Hippocampal formation (tissue), 2 donors: ENCODE measurements at places on chromosomes 5 and 9.
A peak's percentile ranks its signal among the peaks of the same experiment; 100 is the strongest.

- no peak for DNase-seq
These were observed 124.8 kb upstream of the FAM120A start for GRCh38 chr9:93326654-93327053.

DNA sequence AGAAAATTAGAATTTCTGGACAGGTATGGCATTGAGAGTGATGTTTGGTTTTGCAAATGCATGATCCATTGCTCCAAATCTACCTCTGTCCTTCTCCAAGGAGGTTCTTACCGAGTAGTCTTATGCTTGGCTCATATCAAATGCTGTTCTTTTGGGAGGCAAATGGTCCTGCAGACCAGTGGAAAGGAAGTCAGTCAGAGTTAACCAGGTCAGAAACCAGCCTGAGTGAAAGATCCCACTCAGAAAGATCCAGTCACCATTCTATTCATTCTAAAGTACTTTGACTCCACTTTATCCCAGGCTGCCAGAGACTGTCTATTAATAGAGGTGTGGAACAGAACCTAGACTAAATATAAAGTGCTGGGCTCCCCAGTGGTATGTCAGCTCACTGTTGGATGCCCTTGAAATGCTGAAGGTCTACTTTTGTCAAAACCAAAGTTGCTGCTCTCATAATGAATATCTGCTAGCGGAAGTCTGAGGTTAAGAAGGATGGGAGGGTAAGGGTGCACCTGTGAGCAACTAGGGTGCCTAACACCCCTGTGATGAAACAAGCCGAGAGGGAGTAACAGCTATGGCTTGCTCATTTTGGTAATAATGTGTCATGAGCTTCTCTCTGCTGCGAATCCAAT is 302.2 kb downstream of the ZNF608 start:
- no peak for DNase-seq

- no peak for DNase-seq
These were observed 23.1 kb downstream of the NDST1 start for GRCh38 chr5:150530951-150531588.

DNA sequence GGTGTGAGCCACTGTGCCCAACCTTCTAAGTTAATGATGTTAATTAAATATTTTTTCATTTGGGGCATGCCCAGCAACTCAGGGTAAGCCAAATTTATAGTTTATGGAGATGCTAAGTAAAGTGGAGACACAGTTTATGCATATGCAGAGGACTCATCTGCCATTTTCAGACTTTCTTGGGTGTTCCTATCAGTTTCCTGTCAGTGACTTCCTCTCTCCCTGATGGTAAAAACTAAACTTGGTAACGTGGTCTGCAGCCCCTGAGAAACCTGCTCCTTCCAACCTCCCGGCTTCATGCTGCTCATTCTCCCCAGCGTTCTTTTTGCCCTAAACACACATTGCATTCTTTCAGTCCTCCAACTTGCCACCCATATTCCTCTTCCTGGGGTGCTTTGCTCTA is 48.4 kb upstream of the TUT7 start:
- DNase-seq: no peak

DNA sequence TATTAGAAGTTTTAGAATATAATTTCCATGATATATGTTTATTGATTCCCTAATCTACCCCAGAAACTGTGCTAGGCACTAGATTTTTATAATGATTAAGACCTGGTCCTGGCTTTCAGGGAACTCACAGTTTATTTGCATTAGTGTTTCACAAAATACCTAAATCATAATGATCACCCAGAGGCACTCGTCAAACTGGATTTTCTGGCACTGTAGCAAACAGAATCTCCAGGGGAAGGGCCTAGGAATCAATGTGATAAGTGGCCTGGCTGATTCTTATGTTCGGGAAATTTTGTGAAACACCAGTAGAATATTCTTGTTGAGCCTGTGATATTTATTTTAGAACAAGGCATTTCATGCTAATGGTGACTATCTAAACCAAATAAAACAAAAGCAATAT is 37.4 kb upstream of the SRP19 start:
- DNase-seq: no peak

DNA sequence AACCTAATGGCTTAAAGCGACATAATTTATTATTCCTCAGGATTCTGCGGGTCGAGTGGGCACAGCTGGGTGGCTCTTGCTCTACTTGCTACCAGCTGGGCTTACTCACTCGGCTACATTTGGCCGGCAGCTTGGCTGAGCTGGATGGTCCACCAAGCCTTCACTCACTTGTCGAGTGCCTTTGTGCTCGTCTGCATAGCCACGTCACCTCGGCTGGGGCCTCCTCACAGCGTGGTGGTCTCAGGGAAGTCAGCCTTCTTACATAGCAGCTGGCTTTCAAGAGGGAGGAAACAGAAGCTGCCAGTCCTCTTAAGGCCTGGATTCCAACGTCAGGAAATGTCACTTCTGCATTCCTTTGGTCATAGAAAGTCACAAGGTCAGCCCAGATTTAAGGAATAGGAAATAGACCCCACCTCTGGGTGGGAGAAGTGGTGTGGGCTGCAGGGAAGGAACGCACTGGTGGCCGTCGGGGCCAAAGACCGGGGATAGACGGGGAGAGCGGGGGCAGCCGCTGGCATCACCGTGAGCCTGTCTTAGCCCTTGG is 75.1 kb upstream of the RUFY1 start:
- no peak for DNase-seq

DNA sequence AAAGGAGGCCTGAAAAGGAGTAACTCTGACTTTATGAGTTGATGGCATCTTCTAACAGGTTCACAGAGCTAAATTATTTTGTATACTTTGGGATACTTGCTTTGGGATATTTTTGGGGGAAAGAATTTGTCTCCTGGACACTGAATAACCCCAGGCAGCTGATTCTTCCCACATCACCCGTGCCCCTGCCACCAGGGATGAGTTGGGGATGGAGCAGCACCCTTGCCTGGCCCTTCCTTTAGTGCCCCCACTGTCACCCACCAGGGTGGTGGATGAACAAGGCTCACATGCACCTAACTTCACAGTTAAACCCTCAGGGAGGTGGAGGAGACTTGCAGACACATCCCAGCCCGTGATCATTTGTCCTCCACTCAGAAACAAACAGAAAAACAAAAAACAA is 2.3 kb upstream of the ADAMTS2 start:
- DNase-seq: no peak

DNA sequence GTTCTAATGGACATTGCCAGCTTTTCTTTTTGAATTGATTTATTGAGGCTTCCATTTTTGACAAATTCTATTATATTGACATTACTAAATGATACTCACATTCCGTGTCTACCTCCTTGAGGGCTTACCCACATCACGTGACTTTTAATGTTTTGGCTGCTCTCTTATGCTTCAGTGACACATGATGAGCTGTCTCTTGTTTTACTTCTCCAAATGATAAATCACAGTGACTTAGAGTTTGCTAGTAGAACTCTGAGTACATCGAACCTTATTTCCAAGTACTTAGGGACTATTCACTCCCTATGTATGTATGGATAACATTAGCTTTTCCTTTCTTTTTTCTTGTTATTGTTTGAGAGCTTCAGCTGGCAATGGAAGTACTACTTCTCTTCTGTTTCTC is 169.8 kb upstream of the KCNN2 start:
- no peak for DNase-seq

GRCh38 chr5:55146543-55147151 is 13.3 kb upstream of the GPX8 start:
- DNase-seq: peak; percentile 60

DNA sequence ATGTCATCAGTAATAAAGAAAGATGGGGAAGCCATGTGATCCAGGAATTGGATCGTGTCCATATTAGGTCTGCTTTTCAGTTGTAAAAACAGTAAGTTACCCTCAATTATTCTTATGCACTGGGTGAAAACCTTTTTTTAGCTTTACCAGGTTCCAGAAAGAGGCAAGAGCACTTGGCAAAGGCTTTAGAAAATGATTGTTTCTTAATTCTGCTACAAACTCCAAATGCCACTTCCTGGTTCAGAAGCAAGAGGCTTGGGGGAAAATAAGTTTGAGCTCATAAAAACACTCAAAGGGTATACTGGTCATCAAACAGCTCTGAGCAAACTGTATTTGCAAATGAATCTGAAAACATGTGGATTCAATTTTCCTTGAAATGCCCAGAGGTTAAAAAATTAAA is 615.6 kb downstream of the EBF1 start:
- no peak for DNase-seq

DNA sequence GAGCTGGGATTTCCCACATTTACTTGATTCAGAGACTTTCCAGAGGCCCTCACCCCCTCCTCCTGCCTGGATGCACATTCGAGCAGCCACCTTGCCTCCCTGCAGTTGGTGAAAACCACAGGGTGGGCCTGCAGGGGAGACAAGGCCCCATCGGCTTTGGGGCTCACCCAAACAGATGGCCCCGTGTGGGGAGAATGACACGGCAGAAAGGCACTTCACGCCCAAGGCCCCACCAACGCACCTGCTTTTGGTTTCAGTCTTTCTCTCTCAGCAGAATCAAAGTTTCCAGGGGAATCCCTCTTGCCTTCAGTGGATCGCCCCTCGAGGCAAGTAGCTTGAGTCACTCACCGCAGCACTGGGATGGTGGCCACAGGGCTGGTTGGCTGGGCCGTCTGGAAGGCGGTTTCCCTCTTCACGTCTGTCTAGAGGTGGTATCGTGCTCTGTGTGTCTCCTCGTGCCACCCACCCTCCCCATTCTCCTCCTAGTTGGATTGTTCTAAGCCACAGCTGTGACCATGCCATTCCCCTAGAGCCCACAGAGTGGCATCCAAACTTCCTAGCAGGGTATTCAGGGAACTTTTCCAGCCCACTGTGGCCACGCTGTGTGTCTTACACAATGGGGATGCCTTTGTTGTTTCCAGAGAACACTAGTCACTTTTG is 31.8 kb downstream of the SEC61B start:
- peak; percentile 62 for DNase-seq

GRCh38 chr5:14685757-14686156 is 21.2 kb downstream of the OTULIN start:
- DNase-seq: peak; percentile 81

GRCh38 chr5:142690667-142691066 is 4.8 kb upstream of the FGF1 start:
- no peak for DNase-seq

DNA sequence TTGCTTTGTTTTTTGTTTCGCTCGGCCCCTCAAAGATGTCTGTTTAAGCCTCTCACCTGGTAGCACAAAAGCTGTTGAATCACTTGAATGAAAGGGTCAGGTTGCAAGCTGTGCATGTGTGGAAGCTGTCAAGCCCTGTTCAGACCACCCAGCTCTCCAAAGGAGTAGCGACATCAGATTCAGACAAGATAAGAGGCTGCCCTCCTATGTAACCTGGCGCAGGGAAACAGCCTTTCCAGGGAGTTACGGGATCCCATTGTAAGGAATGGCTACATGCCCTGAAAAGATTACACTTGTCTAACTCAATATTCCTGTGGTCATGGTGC is 2.9 kb downstream of the FREM1 start:
- DNase-seq: no peak

DNA sequence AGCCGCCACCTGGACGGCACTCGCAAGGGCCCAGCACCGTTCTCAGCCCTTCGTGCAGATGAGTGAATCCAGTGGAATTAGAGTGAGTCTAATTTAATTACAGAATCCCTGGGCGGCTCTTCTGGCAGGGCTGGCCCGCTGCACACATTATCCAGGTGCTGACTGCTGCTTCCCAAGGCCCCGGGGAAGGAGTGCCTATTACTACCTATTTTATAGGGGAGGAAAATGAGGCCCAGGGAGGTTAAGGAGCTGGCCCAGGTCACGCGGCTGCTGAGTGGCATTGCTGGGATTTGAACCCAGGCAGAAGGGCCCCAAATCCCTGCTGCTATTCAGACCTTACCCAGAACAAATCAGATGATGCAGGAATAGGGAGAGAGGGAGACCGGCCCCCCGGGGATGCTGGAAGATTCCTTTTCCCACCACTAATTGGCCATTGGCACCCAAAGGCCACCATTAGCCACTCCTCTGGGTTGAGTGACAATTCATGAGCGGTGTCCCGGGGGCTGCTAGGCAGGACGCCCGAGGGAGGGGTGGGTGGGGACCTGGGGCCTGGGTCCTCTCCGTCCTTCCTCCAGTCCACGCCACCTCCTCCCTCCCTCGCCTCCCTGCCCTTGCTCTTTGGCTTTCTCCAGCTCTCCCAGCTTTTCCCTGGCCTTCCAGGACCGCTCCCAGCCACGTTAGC is 10.3 kb upstream of the QRFP start:
- no peak for DNase-seq

DNA sequence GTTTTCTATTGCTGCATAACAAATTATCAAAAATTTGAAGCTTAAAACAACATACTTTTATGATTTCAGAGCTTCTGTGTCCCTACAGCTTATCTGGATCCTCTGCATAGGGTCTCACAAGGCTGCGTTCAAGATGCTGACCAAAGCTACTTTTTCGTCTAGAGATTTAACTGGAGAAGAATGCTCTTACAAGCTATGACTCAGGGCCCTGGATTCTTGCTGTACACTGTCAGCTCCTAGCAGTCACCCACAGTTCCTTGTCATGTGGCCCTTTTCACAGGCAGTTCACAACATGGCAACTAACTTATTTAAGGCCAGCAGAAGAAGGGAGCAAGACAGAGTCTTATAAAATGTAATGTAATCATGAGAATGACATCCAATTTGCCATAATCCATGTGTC is 70.8 kb upstream of the FAM174A start:
- no peak for DNase-seq

- no peak for DNase-seq
These were observed 16.3 kb upstream of the SEMA5A start for GRCh38 chr5:9562141-9562540.

DNA sequence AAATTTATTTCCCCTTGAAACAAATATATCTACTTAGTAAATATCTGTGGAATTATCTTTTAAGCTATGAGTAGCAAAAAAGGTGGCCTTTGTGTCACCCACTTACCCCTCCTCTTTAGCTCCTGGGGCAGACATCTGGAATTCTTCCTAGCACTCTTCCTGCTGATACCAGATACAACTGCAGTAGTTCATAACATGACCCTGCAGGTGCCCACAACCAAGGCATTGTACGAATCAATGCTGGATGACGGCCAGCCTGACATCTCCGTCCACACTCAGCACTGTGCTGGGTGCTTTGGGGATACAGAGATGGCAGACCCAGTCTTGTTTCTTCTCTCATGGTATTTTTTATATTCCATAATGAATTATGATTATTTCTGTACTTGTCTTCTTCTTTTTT is 152.3 kb downstream of the GOLPH3 start:
- DNase-seq: peak; percentile 11

GRCh38 chr9:106859957-106860720 is 2.8 kb upstream of the ZNF462 start:
- DNase-seq: no peak
